Activated CD8-positive, alpha-beta T cell treated with anti-CD3 and anti-CD28 coated beads for 36 hours (primary cell): ENCODE measurements at places on chromosomes 5 and 9. TPM values are rescaled to one million over a fixed set of nuclear protein-coding genes. Genes with fewer than 3 reads are reported as not detected.

The HTR4 gene
- not detected for total RNA-seq

The RELL2 gene
- total RNA-seq = 35.6 TPM

The BARHL1 gene
- total RNA-seq = not detected

The ZDHHC21 gene
- 5.2 TPM for total RNA-seq

The WDR38 gene
- not detected for total RNA-seq

The MCIDAS gene
- not detected for total RNA-seq

The ABLIM3 gene
- not detected for total RNA-seq

DNA sequence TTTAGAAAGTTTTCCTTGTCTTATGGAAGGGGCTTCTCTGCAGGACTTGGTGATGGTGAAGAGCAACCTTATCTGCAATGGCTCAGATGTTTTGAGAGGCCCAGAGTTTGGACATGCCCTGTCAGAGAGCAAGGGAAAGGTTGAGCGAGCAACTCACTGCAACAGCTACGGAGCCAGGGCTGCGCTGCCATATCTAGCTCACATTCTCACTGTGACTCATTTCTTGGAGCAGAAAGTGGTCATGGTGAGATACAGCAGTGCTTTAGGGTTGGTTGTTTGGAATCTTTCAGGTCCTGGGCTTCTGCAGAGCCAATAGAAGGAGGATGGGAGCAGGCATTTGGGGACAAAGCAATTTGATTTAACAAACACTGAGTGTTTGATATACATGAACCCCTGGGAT, 12.3 kb downstream of the GLRA1 start:
- H3K36me3 ChIP-seq = no peaks in the 10 kb centered on the region
- H3K4me1 ChIP-seq = no peaks in the 10 kb centered on the region
- DNase-seq = no peak
- H3K4me3 ChIP-seq = no peak overlapping the region
- no peak overlapping the region for H3K27ac ChIP-seq

- no peak overlapping the region for H3K27ac ChIP-seq
- no peak for DNase-seq
- no peaks in the 10 kb centered on the region for H3K27me3 ChIP-seq
- no peaks in the 10 kb centered on the region for H3K36me3 ChIP-seq
- no peak overlapping the region for H3K4me3 ChIP-seq
Observed at GRCh38 chr9:125492719-125493118, 214.3 kb downstream of the MAPKAP1 start.

GRCh38 chr5:115796656-115797055, 19.8 kb downstream of the CDO1 start:
- no peak for DNase-seq
- no peak overlapping the region for H3K27ac ChIP-seq
- H3K36me3 ChIP-seq = no peaks in the 10 kb centered on the region
- H3K27me3 ChIP-seq = peaks cover 24% of the 10 kb centered on the region

DNA sequence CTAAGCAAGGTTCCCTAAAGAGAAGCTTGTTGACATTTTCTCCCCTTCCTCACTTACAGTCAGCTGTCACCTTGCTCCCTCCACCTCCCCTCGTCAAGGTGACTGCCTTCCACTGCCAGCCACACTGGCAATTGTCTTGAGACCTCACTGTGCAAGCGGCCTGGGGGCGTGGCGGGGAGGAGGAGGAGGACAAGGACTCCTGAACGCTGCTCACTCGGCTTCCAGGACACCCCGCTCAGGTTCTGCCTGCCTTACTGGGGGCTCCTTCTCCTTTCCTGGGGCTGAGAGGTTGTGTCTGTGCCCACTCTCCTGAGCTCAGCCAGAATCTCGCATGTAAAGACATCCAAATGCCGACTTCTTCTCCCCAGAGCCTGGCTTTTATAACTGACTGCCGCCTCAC, 60.3 kb upstream of the LRRTM2 start:
- H3K27ac ChIP-seq = no peak overlapping the region
- no peaks in the 10 kb centered on the region for H3K27me3 ChIP-seq
- H3K4me1 ChIP-seq = no peaks in the 10 kb centered on the region
- peaks cover 2% of the 10 kb centered on the region for H3K36me3 ChIP-seq
- no peak overlapping the region for H3K4me3 ChIP-seq

DNA sequence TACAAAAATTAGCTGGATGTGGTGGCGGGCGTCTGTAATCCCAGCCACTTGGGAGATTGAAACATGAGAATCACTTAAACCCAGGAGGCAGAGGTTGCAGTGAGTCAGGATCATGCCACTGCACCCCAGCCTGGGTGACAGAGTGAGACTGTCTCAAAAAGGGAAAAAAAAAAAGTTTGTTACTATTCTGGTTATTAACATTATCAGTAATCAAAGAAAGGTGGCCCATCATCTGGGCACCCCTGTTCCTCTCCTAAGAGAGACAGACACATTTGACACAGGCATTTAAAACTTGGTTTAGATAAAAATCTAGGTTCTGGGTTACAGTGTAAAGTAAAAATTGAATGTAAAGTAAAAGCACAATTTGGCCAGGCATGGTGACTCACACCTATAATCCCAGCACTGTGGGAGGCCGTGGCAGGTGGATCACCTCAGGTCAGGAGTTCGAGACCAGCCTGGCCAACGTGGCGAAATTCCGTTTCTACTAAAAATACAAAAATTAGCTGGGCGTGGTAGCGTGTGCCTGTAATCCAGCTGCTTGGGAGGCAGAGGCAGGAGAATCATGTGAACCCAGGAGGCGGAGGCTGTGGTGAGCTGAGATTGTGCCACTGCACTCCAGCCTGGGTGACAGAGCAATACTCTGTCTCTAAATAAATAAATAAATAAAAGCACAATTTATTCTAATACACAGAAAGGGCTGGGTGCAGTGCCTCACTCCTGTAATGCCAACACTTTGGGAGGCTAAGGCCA, 16.7 kb upstream of the PHYHD1 start:
- H3K27ac ChIP-seq = peak overlapping the region; percentile 61
- no peaks in the 10 kb centered on the region for H3K27me3 ChIP-seq
- no peak overlapping the region for H3K4me3 ChIP-seq

DNA sequence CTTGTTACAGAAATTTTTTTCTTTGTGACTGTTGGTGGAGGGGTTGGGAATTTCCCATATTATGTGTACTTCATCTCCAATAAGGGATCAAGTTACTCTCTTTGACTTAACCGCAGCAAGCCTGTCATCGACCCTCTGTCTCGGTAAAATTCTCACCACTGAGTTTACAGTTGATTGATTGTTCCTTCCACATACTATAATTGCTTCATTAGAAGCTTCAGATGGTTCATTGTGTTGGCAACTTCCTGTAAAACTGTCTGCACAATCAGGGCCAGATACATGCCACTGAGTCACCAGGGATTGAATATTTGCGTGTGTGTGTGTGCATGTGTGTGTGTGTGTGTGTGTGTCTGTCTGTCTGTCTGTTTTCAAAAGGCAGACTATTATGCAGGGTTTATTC, 176.6 kb downstream of the ZNF462 start:
- peaks cover 3% of the 10 kb centered on the region for H3K27me3 ChIP-seq
- H3K36me3 ChIP-seq = no peaks in the 10 kb centered on the region
- H3K4me1 ChIP-seq = peaks cover 1% of the 10 kb centered on the region
- no peak for DNase-seq
- no peak overlapping the region for H3K4me3 ChIP-seq
- H3K27ac ChIP-seq = no peak overlapping the region

DNA sequence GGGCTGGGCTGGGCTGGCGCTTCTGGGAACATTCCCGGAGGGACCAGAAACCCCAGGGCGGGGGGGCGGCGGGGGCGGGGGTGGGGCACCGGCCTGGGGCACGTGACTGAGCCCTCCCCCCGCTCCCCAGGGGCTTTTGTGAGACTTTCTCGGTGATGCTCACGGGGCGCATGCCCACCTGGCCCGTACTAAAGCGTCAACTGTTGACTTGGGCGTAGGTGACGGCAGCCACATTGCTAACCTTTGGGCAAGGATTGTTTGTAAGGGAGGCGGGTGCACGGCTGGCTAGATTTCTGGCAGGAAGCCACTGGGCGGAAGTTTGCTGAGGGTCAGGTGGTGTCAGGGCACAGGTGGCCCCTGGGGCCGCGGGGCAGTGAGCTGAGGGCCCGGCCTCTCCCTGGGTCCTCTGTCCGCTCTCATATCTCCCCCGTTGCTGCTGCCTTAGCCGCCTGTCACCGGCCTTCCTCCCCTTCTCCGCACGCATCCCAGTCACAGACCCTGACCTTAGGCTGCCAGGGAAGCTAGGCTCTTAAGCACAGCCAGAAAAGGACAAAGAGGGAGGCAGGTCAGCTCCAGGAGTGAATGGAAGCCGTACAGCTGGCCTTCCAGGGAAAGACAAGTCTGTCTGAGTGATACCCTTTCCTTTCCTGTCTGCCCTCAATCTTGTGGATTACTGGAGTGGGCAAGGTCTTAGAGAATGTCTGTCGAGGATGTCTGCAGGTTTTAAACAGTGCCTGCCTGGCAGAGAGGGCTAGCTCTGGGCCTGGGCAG, 812 bp downstream of the CACFD1 start:
- H3K27ac ChIP-seq = peak overlapping the region; percentile 72
- H3K4me1 ChIP-seq = peaks cover 8% of the 10 kb centered on the region
- peak overlapping the region; percentile 61 for H3K4me3 ChIP-seq
- DNase-seq = peak; percentile 66
- no peaks in the 10 kb centered on the region for H3K36me3 ChIP-seq

DNA sequence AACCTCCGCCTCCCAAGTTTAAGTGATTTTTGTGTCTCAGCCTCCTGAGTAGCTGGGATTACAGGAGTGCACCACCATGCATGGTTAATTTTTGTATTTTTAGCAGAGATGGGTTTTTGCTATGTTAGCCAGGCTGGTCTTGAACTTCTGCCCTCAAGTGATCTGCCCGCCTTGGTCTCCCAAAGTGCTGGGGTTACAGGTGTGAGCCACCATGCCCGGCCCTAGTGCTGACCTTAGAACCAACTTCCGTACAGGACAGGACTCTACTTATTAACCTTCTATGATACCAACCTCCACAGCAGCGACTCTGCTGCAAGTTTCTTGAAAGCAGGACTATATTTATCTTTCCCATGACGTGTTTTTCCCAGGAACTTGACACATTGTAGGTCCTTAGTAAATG, 176.9 kb downstream of the RGS3 start:
- H3K27me3 ChIP-seq = peaks cover 5% of the 10 kb centered on the region
- no peak overlapping the region for H3K4me3 ChIP-seq
- DNase-seq = no peak

GRCh38 chr5:141843156-141843927, 34.9 kb downstream of the PCDH1 start:
- DNase-seq = no peak
- no peaks in the 10 kb centered on the region for H3K36me3 ChIP-seq
- H3K27ac ChIP-seq = no peak overlapping the region
- no peak overlapping the region for H3K4me3 ChIP-seq
